Activated CD4-positive, alpha-beta T cell treated with anti-CD3 and anti-CD28 coated beads for 24 hours (primary cell): ENCODE measurements at places on chromosomes 2 and 18.

DNA sequence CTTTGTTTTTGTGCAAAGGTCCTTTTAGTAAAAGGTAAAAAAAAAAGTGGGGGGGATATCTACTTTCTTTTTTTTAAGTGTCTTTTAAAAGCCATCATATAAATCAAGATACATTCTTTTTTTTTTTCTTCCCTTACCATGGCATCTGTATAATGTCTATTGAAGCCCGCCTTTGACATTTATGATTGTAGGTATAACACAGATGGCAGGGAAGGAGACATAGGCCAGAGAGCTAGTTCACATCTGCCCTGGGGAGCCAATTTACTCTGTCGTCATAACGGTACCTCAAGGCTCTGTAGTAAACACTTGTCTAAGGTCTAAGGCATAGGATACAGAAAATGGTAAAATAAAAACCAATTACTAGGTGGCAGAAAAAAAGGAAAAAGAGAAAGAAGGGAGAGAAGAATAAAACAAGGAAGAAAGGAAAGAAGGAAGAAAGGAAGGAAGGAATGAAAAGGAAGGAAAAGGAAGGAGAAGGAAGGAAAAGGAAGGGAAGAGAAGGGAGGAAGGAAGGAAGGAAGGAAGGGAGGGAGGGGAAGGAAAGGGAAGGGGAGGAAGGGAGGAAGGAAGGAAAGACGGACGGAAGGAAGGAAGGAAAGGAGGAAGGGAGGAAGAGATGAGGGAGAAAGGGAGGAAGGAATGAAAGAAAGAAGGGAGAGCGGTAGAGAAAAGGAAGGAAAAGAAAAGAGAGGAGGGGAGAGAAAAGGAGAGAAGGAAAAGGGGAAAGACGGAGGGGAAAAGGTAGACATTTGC lies 343.5 kb downstream of the RBM43 start:
- no peak for DNase-seq

GRCh38 chr18:58451972-58452334 lies 176.9 kb downstream of the ALPK2 start:
- no peak for DNase-seq

- peak; percentile 41 for DNase-seq
Measured at GRCh38 chr2:127695491-127696472, 5.5 kb upstream of the SFT2D3 start.

DNA sequence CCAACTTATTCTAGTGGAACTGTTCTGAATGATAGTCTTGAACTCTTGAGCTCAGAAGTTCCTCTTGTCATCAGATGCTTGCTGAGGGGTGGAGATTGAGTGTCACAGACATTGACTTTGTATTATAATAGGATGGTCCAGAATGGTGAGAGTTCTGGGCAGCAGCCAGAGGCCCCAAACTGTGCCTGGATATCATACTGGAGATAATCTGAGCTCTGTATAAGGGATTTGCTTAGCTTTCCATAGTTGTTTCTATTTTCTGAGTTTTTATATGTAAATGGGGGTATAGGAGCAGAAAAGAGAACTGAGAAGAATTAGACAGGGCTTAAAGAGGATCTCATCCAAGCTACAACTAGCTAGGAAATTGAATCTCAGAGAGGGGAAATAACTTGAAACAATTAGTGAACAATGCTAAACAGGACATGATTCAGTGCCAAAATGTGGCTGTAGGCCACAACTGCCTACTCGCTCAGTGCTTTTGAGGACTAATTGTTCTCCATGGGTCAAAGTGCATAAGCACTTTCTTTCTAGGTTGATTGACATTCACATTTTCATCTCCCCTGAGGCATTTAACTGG lies 10.1 kb upstream of the LCLAT1 start:
- DNase-seq = no peak

GRCh38 chr2:238389988-238390589 lies 36.6 kb upstream of the ASB1 start:
- no peak for DNase-seq

GRCh38 chr18:51135795-51136194 lies 61.7 kb downstream of the MEX3C start:
- no peak for DNase-seq

DNA sequence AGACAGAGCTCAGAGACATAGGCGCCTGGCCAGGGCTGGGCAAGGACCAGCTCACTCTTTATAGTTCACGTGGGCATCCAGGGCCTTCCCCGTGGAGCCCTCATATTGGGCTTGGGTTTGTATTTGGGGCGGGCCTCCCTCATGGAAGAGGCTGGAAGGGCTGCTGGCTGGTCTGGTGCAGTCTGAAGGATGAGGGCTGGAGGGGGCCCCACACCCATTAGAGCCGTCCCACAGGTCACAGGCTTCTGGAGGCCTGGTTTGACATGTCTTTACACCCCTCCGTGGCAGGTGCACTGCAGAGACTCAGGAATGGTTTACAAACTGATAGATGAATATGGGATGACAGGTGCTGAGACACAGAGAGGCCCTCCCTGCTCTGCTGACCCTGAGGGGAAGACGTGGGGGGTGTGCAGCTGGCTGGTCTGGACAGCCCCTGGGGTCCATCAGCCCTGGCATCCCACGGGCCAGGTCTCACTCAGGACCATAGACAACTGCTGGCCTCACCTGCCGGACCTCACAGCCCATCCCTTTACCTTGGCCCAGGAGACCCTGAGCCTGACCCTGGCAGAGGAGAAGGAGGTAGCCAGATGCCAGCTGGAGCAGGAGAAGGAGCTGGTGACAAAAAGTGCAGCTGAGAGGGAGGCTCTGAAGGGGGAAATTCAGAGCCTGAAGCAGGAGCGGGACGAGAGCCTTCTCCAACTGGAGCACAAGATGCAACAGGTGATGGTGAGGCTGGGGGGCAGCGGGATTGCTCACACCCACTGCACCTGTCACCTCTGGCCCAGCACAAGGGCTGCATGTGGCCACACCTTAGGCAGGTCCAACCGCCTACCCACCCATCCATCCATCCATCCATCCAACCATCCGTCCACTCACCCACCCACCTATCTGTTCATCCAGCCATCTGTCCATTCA lies 43.9 kb downstream of the CROCC2 start:
- DNase-seq = no peak

GRCh38 chr2:24909555-24910177 lies 10.4 kb downstream of the ADCY3 start:
- DNase-seq = no peak

- no peak for DNase-seq
Measured at GRCh38 chr2:215760557-215760956, 252.8 kb downstream of the MREG start.

- no peak for DNase-seq
Measured at GRCh38 chr2:36489281-36489680, 108.7 kb downstream of the FEZ2 start.

DNA sequence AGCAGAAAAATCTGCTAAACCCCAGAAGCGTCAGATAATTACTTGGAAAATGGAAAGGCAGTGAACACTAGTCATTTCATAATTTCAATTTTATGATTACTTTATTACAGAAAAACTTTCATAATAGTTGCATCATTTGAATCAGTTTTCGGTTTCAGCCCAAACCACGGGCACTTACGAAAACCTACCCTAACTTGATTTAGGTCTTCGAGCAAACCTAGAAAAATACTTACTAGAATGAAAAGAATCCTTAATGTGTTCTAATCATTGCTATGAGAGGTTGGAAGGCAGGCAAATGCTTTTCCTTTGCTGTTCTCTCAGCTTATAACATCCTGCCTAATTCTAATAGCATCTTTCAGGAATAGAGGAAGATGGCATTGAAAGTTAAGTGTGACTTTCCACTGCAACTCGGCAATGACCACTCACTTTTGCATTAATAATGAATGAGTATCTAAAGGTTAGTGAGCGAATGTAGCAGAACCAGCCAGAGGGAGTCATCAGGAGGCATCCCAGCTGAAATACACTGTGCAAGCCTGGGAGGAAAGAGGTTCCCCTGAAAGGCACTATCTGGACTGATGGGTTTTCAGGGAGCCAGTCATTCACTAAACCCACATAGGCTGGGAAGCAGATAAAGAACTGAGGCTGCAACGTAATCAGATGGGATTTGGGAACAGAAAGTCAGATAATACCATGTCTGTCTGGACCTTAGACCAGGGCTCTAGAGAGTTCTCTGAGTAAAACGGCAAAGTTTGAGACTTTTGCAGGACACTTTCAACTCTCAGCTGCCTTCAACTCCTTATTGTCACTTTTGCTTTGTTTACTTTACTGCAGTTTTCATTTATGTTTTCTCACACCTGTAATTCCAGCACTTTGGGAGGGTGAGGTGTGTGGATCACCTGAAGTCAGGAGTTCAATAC lies 520.8 kb downstream of the RNF144A start:
- DNase-seq = no peak

DNA sequence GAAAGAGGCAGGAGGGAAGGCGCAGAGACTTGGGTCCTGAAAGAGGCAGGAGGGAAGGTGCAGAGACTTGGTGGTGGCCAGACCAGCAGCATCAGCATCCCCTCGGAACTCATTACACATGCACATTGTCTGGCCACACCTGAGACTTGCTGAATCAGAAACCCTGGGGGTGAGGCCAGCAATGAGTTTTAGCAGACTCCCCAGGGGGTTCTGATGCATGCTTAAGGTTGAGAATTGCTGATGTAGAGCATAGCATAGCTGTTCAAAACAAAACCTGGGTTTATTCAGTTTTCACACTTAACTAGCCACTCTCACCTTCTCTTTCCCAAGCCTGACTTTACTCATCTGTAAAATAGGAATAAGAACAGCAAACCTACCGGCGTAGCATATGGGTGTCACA lies 122.9 kb downstream of the MRO start:
- DNase-seq = no peak

DNA sequence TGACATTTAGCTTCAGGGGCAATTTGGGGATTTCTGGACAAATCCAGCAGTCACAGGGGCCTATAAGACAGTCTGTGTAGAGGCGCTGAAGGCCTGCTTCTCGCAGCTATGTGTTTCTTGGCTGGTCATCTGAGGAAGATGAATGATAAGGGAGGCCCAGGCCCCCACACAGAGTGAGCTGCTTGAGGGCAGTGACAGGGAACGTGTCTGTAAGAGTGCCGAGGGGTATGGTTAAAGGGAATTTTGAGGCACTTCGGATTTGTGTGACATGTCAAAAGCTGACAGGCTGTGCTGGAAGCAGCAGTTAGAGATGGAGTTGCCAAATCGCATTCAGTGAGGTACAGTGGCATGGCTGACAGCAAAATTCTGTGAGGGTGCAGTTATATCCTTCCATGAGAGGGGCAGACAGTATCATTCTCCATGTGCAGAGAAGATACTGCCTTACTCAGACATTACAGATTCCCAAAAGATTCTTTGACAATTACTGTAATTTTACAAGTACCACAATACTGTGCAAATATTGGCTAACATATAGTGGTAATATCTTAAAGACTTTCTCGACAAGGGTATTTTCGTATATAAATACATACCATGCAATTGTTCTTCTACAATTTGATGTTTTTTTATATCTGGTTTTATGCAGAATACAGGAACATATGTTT lies 74.0 kb downstream of the CERS6 start:
- DNase-seq = no peak

DNA sequence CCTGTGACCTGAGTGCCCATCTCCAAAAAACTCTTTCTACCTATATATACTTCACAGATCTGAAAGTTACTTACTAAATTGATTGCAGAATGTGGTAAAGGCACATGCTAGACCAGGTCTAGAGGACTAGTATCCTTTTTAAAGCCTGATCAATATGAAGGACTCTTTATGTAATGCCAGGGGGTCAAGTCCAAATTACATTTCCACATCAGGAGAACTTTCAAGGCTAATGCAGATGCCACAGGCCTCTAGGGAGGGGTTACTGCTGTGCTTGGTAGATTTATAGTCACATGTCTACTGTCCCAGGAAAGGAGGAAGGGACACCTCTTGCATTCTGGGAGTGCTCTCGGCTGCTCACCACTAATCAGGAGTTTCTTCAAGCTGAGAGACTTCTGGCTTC lies 118.4 kb upstream of the NOSTRIN start:
- no peak for DNase-seq

DNA sequence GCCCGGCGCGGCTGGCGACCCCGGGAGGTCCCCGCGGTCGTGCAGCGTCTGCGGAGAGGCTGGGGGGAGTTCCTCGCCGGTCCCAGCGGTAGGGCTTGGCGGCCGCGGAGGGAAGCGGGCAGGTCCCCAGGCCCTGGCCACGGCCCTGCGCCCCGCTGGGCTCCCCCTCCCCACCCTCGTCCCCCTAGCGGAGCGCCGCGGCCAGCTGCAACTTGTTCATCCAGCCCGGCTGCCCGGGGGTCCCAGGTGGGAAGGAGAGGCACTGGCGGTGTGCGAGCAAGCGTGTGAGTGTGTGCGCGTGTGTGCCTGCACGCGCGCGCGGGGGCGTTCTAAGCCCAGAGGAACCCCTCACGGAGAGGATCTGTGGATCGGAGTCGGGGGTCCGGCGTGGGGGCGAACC lies 1.3 kb downstream of the PTPRM start:
- no peak for DNase-seq

DNA sequence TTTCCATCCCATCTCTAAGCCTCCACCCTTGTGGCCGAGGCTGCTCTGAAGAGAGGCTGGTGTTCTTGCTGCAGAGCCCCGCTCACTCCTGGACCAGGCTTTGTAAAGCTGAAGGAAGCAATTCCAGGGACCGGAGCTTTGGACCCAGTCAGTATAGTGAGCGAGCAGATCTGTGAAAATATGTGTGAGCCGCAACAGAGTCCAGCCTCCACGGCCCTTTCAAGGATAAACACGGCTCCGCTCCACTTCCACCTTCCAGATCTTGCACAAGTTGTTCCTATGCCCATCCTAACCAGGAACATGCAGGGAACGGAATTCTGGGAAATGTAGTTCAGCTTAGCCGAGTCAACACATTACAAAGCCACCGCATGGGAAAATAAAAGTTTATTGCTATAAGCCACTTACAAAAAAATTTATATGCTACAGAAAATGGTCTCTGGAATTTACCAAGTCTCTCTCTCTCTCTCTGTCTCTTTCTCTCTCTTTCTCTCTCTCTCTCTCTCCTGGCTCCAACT lies 151.7 kb upstream of the ZNF521 start:
- DNase-seq = no peak

GRCh38 chr2:187390891-187391290 lies 57.2 kb downstream of the CALCRL start:
- no peak for DNase-seq

DNA sequence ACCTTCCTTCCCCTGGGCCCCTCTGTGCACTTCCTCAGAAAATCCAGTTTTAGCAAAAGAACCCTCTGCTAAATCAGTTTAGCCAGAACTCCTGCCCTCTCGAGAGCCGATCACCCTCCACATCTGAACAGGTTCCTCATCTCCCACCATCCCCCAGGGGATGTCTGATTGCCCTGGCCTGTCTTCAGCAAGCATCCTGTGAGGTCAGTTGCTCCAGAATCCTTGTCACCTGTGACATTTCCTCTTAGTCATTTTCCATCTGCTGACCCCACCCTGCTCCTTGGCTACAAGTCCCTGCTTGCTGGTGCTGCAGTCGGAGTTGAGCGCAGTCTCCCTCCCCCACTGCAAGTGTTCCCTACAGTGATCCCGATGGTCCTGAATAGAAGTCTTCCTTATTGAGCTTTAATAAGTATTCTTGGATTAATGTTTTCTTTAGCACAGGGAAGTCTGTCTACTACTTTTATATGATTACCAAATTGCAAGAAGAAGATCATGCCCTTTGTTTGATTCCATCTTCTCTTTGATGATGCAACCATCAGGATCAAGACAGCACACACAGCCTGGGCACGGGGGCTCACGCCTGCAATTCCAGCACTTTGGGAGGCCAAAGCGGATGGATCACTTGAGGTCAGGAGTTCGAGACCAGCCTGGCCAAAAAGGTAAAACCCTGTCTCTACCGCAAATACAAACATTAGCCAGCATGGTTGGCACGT lies 30.9 kb upstream of the UBE2F start:
- DNase-seq = no peak

GRCh38 chr2:207734264-207734635 lies 22.8 kb downstream of the CCNYL1 start:
- DNase-seq = no peak
